ENCODE measurements at places on chromosomes 2 and 18. TPM values are rescaled to one million over a fixed set of nuclear protein-coding genes. Genes with fewer than 3 reads are reported as not detected.

TMEM198 gene
- total RNA-seq: 3.4 TPM

CAPN14 gene
- 0.07 TPM for total RNA-seq

PARD3B gene
- 0.50 TPM for total RNA-seq

LOXHD1 gene
- not detected for total RNA-seq

SERPINB11 gene
- total RNA-seq: not detected

RAPGEF4 gene
- 0.37 TPM for total RNA-seq

UGT1A5 gene
- total RNA-seq: not detected

AQP12A gene
- not detected for total RNA-seq

PROM2 gene
- 1.4 TPM for total RNA-seq

HMSD gene
- 25.0 TPM for total RNA-seq

ARHGAP25 gene
- 37.8 TPM for total RNA-seq

TEX44 gene
- total RNA-seq: not detected

SLC4A5 gene
- total RNA-seq: 0.93 TPM

WDPCP gene
- total RNA-seq: 8.9 TPM

GATA6 gene
- not detected for total RNA-seq

ZNF892 gene
- total RNA-seq: 4.7 TPM

VWC2L gene
- not detected for total RNA-seq

ASXL3 gene
- total RNA-seq: not detected

SLC38A11 gene
- not detected for total RNA-seq

LYPD6B gene
- total RNA-seq: not detected

SERPINB12 gene
- not detected for total RNA-seq

ANKRD30B gene
- total RNA-seq: not detected

HNMT gene
- not detected for total RNA-seq

DNAH6 gene
- total RNA-seq: 0.23 TPM

CYP20A1 gene
- total RNA-seq: 21.6 TPM

L3MBTL4 gene
- total RNA-seq: 0.26 TPM

KIF1A gene
- 0.47 TPM for total RNA-seq

KCNG2 gene
- total RNA-seq: not detected

WDR12 gene
- 167 TPM for total RNA-seq

CRYGC gene
- total RNA-seq: not detected

LAMA1 gene
- total RNA-seq: not detected

SPP2 gene
- total RNA-seq: not detected

ADAM23 gene
- 0.05 TPM for total RNA-seq

NOL4 gene
- total RNA-seq: not detected

SRD5A2 gene
- not detected for total RNA-seq

DPP4 gene
- 65.4 TPM for total RNA-seq

MOGAT1 gene
- total RNA-seq: not detected

GPR45 gene
- total RNA-seq: not detected

TGFA gene
- not detected for total RNA-seq

SCN3A gene
- not detected for total RNA-seq

KCNF1 gene
- not detected for total RNA-seq

UGT1A4 gene
- not detected for total RNA-seq

TRIM43 gene
- not detected for total RNA-seq

DNAJC5G gene
- total RNA-seq: not detected

ST6GAL2 gene
- total RNA-seq: not detected

LAMA3 gene
- not detected for total RNA-seq

KLHL14 gene
- total RNA-seq: not detected

SF3B6 gene
- 143 TPM for total RNA-seq

BABAM2 gene
- 46.7 TPM for total RNA-seq

IGFBP5 gene
- not detected for total RNA-seq

CD8B2 gene
- 0.09 TPM for total RNA-seq

MBD2 gene
- total RNA-seq: 200 TPM

REG1B gene
- total RNA-seq: not detected

FAM168B gene
- 82.3 TPM for total RNA-seq

DLX2 gene
- 0.26 TPM for total RNA-seq

LIMS4 gene
- not detected for total RNA-seq

GTF3C2 gene
- total RNA-seq: 83.8 TPM
